ENCODE measurements at places on chromosomes 12 and 14.

GRCh38 chr14:65972346-65972870, 513.8 kb upstream of the CCDC196 start:
- no peak overlapping the region for H3K27ac ChIP-seq
- DNase-seq = no peak
- no peak overlapping the region for H3K4me3 ChIP-seq
- H3K4me1 ChIP-seq = peaks cover under 1% of the 10 kb centered on the region
- H3K27me3 ChIP-seq = no peaks in the 10 kb centered on the region
- no peaks in the 10 kb centered on the region for H3K36me3 ChIP-seq

DNA sequence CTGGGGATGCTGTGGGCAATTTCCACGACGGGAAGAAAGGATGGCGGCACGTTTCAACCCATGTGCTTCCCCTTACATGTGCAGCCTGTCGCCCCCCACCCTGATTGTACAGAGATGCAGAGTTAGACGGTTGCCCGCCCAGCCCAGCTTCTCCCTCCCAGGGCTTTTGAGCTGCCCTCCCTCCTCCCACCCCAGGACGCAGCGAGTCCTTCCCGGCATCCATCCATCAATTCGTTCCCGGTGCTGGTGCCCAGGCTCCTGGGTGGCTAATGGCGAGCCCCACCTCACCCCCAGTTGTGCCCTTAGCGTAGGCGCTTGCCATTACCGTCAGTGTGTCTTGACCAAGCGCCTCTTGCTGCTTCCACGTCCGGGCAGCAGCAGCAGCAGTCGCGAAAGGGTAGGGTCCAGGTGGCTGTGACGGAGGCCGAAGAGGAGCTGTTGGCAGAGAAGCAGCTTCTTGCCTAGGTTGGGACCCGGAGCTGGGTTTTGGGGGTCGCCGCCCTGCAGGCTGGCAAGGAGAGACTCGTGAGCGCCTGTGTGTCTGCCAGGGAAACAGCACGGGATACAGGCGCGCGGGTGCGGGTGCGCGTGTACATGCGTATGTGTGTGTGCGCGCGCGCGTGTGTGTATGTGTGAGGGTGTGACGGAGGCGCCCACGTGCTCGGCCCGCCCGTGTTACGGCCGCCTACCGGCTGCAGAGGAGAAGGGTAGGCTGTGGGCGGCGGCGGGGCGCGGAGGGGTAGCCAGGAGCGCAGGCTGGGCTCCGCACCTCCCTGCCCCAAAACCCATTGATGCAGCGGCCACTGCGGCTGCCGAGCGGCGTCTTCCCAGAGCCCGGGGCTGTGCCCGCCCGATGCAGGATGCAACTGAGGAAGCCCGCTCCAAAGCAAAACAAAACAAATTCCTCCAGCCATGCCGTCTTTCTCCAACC, at the start of gene SLC6A15:
TSS of gene SLC6A15 (minus strand) at position 602 of the 931 bp plus-strand sequence. CDS start 20,679 bp downstream, outside the sequence.
- peak; percentile 80 for DNase-seq
- no peaks in the 10 kb centered on the region for H3K36me3 ChIP-seq
- peaks cover 9% of the 10 kb centered on the region for H3K4me1 ChIP-seq
- H3K27ac ChIP-seq = peak within 1 kb of the TSS; percentile 64
- peaks cover 9% of the 10 kb centered on the region for H3K27me3 ChIP-seq
- H3K4me3 ChIP-seq = peak within 1 kb of the TSS; percentile 99

- peaks cover 3% of the 10 kb centered on the region for H3K4me1 ChIP-seq
- H3K27me3 ChIP-seq = peaks cover 2% of the 10 kb centered on the region
- no peak for DNase-seq
- H3K36me3 ChIP-seq = peaks cover 6% of the 10 kb centered on the region
- no peak overlapping the region for H3K27ac ChIP-seq
Measured at GRCh38 chr12:11158885-11159444, 12.0 kb upstream of the SMIM10L1 start.

DNA sequence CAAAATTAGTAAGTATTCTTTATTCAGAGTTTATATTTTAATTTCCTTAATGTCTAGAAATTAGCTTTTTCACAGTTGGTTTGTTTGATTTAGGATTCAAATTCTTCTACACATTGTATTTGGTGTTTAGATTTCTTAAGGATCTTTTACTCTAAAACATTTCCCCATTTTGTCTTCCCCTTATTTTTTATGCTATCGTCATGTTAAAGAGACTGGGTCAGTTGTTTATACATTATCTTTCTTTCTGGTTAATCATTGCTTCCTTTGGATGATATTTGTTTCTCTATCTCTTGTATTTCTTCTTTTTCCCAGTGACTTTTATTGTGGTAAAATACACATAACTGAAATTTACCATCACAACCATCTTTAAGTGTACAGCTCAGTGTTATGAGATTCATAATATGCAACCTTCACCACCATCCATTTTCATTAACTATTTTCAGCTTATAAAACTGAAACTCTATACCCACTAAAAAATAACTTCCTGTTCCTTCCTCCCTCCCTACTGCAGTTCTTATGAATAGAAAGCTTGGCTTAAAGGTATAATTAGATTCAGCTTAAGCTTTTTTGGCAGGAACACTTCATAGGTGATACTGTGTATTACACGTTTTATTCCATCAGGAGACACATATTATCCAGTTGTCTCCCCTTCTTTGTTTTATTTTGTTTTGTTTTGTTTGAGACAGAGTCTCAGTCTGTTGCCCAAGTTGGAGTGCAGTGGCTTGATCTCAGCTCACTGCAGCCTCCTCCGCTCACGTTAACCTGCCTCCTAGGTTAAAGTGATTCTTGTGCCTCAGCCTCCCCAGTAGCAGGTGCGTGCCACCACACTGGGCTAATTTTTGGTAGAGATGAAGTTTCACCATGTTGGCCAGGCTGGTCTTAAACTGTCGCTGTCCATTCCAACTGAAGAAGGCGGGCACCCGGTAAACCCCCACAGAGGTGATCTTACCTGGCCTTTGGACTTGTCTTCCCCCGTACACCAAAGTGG, 45.0 kb downstream of the NOPCHAP1 start:
- no peak overlapping the region for H3K4me3 ChIP-seq
- H3K4me1 ChIP-seq = no peaks in the 10 kb centered on the region
- DNase-seq = no peak
- no peaks in the 10 kb centered on the region for H3K36me3 ChIP-seq
- no peaks in the 10 kb centered on the region for H3K27me3 ChIP-seq

- H3K27me3 ChIP-seq = peaks cover 2% of the 10 kb centered on the region
- H3K4me3 ChIP-seq = no peak overlapping the region
- peaks cover 7% of the 10 kb centered on the region for H3K36me3 ChIP-seq
Measured at GRCh38 chr12:52132754-52133161, 53.3 kb downstream of the SMIM41 start.

- H3K4me1 ChIP-seq = peaks cover 17% of the 10 kb centered on the region
- H3K27me3 ChIP-seq = peaks cover 12% of the 10 kb centered on the region
- no peak for DNase-seq
- peaks cover 4% of the 10 kb centered on the region for H3K36me3 ChIP-seq
- no peak overlapping the region for H3K27ac ChIP-seq
Measured at GRCh38 chr12:179131-179884, 34.6 kb downstream of the SLC6A12 start.

GRCh38 chr12:108831309-108831991, 25.9 kb downstream of the SSH1 start:
- no peak for DNase-seq
- H3K4me3 ChIP-seq = no peak overlapping the region
- H3K4me1 ChIP-seq = peaks cover 44% of the 10 kb centered on the region
- no peaks in the 10 kb centered on the region for H3K27me3 ChIP-seq
- no peak overlapping the region for H3K27ac ChIP-seq

GRCh38 chr14:89845346-89845745, 109.2 kb downstream of the EFCAB11 start:
- H3K27me3 ChIP-seq = peaks cover 2% of the 10 kb centered on the region
- no peaks in the 10 kb centered on the region for H3K36me3 ChIP-seq
- H3K4me3 ChIP-seq = no peak overlapping the region
- H3K4me1 ChIP-seq = no peaks in the 10 kb centered on the region
- no peak for DNase-seq

GRCh38 chr14:77786148-77786547, 13.8 kb upstream of the ADCK1 start:
- H3K4me1 ChIP-seq = no peaks in the 10 kb centered on the region
- H3K36me3 ChIP-seq = no peaks in the 10 kb centered on the region
- H3K27ac ChIP-seq = no peak overlapping the region
- no peak overlapping the region for H3K4me3 ChIP-seq
- DNase-seq = no peak
- H3K27me3 ChIP-seq = no peaks in the 10 kb centered on the region

DNA sequence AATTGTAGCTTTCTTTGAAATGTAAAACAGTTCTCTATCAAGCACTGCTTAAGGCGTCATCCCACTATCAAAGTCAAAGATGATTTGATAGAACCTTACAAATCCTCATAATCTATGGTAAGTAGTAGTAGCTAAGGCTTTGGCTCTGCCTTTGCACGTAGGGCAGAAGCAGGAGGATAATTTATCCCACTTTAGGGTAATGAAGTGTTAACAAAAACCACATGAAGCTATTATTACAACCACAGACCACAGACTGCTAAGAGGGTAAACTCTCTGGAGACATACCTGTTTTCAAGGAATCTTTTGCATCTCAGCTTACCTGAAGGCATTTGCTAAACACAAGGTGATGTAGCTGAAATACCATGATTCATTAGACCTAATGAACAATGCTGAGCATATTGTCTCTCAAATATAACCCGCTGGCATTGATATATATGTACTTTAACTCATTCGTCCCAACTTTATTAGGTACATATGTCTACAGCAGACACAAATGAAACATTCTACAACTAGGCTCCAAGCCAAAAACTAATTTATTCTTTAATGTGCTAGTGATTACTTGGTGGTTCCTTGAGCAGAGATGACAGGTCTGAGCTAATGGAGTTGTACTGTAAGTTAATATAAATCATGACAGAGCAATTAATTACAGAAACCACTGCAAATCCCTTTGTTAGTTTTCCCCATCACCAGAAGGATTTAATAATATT, 368.8 kb downstream of the ETNK1 start:
- H3K4me3 ChIP-seq = no peak overlapping the region
- no peaks in the 10 kb centered on the region for H3K27me3 ChIP-seq
- no peaks in the 10 kb centered on the region for H3K36me3 ChIP-seq
- peaks cover 5% of the 10 kb centered on the region for H3K4me1 ChIP-seq
- H3K27ac ChIP-seq = no peak overlapping the region

GRCh38 chr14:100504372-100505078, 82.7 kb downstream of the BEGAIN start:
- peaks cover 4% of the 10 kb centered on the region for H3K36me3 ChIP-seq
- no peak overlapping the region for H3K4me3 ChIP-seq
- no peak for DNase-seq
- H3K27me3 ChIP-seq = no peaks in the 10 kb centered on the region
- H3K4me1 ChIP-seq = peaks cover 14% of the 10 kb centered on the region
- H3K27ac ChIP-seq = no peak overlapping the region

- DNase-seq = no peak
- peaks cover 16% of the 10 kb centered on the region for H3K27me3 ChIP-seq
- no peaks in the 10 kb centered on the region for H3K36me3 ChIP-seq
- H3K4me1 ChIP-seq = no peaks in the 10 kb centered on the region
- H3K4me3 ChIP-seq = no peak overlapping the region
- no peak overlapping the region for H3K27ac ChIP-seq
Measured at GRCh38 chr12:49967777-49968250, 4.9 kb upstream of the AQP6 start.

GRCh38 chr12:103680591-103681141, 93.6 kb downstream of the STAB2 start:
- no peak for DNase-seq
- H3K4me1 ChIP-seq = peaks cover 15% of the 10 kb centered on the region
- no peak overlapping the region for H3K4me3 ChIP-seq

DNA sequence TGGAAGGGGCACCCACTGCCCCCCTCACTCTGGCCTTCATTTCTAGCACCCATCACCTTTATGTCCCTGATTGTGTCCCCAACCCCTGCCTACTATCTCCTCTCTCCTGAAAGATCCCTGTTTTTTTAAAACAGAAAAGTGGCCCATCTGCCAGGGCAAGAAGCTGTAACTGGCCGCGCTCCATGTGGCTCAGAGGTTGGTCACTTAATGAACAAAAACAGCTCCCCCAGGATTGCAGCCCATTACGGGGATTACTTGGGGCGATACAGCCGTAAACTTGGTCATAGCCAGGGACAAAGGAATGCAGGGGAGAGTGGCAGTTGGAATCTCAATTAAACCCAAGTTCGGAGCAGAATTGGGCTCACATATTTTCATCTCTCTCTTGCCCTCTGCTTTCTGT, 34.8 kb upstream of the VSX2 start:
- H3K4me3 ChIP-seq = no peak overlapping the region
- H3K36me3 ChIP-seq = no peaks in the 10 kb centered on the region
- H3K27ac ChIP-seq = no peak overlapping the region
- H3K27me3 ChIP-seq = no peaks in the 10 kb centered on the region
- DNase-seq = no peak

GRCh38 chr12:68291396-68292036, 38.1 kb upstream of the IL22 start:
- no peaks in the 10 kb centered on the region for H3K27me3 ChIP-seq
- no peaks in the 10 kb centered on the region for H3K4me1 ChIP-seq
- H3K36me3 ChIP-seq = no peaks in the 10 kb centered on the region
- no peak overlapping the region for H3K27ac ChIP-seq
